Midbrain (tissue), 1 donor: ENCODE measurements at places on chromosomes 7 and 10.

DNA sequence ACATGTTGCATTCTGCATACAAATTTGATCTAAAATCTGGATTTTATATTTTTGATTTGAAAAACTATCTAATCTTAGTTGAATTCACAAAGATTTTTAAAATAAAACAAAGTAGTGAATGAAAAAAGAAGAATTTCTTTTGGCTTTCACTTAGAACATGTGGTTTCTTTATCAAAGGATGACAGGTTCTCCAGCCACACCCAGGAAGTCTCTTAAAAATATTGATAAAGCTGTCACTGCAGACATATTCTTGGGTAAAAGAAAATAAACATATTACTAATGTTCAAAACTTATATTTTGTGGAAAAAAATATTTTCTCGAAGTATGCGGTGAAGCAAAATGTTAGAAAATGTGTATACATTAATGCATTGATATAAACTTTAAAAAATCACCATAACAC lies 44.3 kb downstream of the ARL4A start:
- DNase-seq = no peak

- no peak for DNase-seq
These were observed 148.2 kb downstream of the KCND2 start for GRCh38 chr7:120421151-120421651.

- DNase-seq = peak; percentile 19
These were observed 84.2 kb upstream of the MKI67 start for GRCh38 chr10:128210215-128211063.

DNA sequence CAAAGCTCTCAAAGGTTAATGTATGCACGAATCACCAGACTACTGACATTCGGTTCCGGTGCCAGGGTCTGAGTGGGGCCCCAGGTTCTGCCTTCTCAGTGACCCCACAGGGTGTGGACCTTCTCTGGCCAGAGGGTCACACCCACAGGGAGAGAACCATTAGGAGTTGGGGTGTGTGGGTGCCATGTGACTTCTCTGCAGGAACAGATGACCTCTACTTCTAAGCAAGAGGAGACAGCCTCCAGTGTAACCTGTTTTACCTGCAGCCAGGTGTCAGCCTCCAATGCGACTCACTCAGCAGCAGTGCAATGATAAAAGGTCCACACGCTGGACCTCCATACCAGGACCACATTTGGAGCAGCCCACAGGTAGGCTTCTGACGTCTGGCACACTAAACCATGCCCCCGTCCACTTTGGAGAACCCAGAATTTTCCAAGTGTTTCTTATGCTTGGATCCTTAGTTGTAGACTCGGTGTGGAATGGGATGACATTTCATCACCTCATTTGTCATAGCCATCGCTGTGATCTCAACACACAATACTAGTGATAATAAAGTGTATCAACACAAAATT lies 16.2 kb upstream of the INSIG1 start:
- DNase-seq = no peak

GRCh38 chr7:124701955-124702354 lies 63.6 kb downstream of the GPR37 start:
- peak; percentile 69 for DNase-seq

DNA sequence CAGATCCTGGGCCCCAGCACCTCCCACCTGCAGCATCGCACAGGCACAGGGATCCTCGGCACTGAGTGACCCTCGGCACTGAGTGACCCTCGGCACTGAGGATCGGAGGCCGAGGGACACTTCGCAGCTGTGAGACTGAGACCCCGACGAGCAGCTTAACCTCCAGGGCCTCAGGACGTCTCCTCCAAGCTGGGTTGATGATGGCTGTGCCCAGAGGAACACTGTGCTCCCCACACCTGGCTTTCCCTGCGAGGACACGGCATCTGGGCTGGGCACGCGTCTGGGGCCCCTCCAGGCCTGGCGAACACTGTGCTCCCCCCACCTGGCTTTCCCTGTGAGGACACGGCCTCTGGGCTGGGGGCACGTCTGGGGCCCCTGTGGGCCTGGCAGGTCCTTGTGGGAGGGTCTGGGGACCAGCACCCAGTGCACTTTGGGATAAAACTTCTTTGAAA lies 158.3 kb upstream of the PPP2R2D start:
- no peak for DNase-seq

DNA sequence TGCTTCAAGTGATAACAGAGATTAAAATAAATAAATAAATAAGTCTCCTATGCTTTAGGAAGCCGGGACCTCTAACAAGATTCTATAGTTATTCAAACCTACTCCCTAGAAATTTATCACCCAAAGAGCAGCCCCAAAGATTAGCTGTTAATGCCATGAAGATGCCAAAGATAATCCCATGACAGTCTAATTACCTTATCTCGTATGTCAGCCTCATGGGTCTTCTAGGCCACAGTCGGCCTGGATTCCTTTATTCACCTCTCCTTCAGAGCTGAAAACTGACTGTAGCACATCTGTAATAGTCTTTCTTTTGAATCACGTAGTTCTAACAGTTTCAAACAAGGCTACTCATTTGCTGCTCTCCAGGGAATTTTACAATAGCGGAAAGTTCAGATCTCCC lies 24.2 kb downstream of the COL1A2 start:
- no peak for DNase-seq

- DNase-seq = no peak
These were observed 34.0 kb downstream of the MAD1L1 start for GRCh38 chr7:2198760-2199159.

DNA sequence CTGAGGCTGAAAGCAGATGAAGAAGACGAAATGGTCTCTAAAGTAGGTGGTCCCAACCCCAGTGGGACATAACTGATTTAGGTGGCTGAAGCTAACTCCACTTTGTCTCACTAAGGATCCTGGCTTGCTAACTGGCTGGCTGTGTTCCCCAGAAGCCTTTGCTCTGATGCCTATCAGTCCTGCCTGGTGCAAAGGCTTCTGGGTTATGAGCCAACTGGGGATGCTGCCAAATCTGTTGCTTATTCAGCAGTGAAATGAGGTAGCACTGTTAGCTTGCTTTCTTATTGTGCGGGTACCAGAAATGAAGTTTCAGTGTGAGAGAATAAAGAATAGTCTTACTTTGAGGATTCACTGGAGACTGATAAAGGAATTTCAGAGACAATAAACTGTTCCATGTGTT lies 18.1 kb downstream of the PRKG1 start:
- DNase-seq = peak; percentile 32

GRCh38 chr10:13987446-13987845 lies 343.3 kb downstream of the FRMD4A start:
- no peak for DNase-seq

GRCh38 chr7:128874140-128875031 lies 11.7 kb downstream of the ATP6V1F start:
- DNase-seq = no peak

GRCh38 chr10:133100186-133100585 lies 12.5 kb downstream of the ADGRA1 start:
- DNase-seq = no peak

- no peak for DNase-seq
These were observed 1.0 kb downstream of the EIF3B start for GRCh38 chr7:2355705-2356008.

GRCh38 chr7:4792537-4793126 lies 17.2 kb downstream of the AP5Z1 start:
- no peak for DNase-seq

DNA sequence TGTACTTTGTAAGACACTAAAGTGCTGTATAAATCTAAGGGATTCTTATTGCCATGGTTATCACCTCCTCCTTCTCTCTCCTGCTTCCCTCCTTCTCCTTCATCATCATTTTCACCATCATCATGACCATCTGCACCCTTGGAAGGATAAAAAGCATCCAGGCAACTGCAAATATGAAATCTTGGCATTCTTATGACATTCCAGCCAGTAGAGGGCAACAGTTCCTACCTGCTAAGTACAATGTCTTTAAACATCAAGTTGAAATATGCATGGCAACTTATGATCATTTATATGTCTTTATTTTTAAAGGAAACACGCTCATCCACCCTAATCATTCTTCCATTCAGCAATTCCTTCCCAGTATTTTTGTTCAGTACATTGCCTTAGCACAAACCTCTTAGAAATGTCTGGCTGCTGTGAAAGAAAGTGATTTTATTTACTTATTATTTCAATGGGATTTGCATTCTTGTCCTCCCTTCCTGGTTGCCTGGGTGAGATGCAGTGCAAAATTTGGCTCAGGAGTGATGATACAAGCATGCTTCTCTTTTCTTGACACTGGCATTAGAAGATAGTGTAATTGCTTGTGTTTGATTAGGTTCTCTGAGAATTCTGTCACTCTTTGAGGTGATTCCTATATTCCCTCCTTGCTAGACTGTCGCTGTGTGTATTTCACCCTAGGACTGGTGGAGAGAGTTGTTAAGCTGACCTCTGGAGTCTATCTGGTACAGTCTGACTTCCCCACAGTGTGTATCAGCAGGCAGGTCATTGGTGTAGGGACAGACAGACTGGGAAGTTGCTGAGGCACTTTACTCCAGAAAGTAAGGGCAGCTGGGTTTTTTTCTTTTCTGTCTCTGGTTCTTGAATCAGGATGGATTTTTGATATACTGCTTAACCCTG lies 188.5 kb upstream of the BMPER start:
- DNase-seq = peak; percentile 28

- DNase-seq = no peak
These were observed 806.6 kb downstream of the NXPH1 start for GRCh38 chr7:9240001-9240400.

- DNase-seq = no peak
These were observed 9.8 kb upstream of the SEMA3D start for GRCh38 chr7:85196696-85197095.

- no peak for DNase-seq
These were observed 41.1 kb downstream of the GARS1 start for GRCh38 chr7:30635798-30636197.

- DNase-seq = no peak
These were observed 744 bp upstream of the BICC1 start for GRCh38 chr10:58511765-58512490.

- peak; percentile 71 for DNase-seq
These were observed 30.5 kb upstream of the ZRANB1 start for GRCh38 chr10:124911124-124912067.

GRCh38 chr10:24209946-24210491 lies 1.1 kb downstream of the KIAA1217 start:
- no peak for DNase-seq

DNA sequence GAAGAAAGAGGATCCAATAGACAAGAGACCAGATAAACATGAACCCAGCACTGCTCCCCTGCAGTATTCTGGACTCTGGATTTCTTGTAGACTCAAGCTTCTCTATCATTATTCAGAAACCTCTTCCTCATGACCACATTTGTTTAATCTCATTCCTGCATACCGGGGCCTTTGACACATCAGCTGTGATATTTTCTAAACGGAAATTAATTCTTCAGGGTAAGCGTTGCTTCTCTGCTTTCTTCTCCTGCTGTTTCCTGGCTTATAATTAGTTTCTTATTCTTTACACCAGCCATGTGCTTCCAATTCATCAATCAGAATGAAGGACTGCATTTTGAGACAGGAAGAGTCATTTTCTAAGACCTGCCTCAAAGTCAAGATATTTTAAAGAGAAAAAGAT lies 54.2 kb upstream of the TARP start:
- DNase-seq = no peak

GRCh38 chr10:72653383-72654096 lies 27.7 kb upstream of the MICU1 start:
- no peak for DNase-seq

DNA sequence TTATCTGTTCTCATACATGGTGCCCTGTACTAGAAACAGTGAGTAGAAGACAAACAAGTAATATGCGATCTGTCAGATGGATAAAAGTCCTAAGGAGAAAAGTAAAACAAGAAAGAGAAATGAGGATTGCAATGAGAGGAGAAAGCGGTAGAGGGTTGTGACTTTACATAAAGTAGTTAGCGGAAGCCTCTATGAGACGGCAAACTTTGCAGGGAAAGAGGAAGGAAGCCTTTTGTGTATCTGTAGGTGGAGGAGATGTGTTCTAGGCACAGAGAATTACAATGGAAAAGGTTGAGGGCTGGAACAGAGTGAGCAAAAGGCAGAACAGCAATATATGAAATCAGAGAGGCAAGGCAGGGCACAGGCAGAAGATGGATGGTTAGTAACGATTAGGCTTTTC lies 150.4 kb upstream of the SEMA3E start:
- DNase-seq = no peak

GRCh38 chr7:107472116-107472515 lies 2.3 kb downstream of the GPR22 start:
- no peak for DNase-seq

- DNase-seq = no peak
These were observed 11.1 kb upstream of the CNNM1 start for GRCh38 chr10:99318048-99318447.

DNA sequence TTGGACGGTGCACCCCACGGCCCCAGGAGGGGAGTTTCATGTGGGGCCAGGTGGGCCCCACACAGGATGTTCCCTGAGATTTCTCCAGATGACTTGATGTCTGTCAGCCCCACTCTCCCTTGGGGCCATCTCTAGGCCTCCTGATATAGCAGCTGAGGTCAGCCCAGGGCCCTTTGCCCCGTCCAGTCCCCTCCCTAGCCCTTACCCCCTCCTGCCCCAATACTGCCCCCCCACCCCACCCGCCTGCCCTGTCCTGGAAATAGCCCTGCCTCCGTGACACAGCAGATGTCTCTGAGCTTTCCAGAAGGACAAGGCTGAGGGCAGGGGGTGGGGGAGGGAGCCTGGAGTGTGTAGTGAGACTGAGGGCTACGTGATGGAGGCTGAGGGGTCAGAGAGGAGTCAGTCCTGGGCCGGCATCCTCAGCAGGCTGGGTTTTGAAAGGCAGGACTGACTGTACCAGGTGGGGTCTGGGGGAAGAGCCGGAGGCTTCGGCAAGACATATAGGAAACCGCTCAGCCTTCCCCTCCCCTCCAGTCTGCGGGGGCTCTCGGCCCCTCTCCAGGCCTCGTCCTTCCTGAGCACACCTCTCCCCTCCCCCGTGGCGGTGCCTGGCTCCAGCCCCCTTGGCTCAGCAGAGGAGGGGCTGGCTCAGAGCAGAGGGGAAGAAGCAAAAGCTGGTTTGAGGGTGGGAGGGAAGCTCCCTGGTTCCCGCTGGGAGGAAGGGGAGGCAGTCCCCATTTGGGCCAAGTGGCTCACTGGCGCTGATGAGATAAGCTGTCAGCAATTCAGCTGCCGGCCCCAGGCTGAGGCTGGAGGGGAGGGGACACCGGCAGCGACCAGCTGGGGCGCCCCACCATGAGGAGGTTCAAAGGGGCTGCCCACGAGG lies 2.0 kb downstream of the FLNC start:
- no peak for DNase-seq

GRCh38 chr10:129870961-129871621 lies 93.0 kb downstream of the EBF3 start:
- no peak for DNase-seq

DNA sequence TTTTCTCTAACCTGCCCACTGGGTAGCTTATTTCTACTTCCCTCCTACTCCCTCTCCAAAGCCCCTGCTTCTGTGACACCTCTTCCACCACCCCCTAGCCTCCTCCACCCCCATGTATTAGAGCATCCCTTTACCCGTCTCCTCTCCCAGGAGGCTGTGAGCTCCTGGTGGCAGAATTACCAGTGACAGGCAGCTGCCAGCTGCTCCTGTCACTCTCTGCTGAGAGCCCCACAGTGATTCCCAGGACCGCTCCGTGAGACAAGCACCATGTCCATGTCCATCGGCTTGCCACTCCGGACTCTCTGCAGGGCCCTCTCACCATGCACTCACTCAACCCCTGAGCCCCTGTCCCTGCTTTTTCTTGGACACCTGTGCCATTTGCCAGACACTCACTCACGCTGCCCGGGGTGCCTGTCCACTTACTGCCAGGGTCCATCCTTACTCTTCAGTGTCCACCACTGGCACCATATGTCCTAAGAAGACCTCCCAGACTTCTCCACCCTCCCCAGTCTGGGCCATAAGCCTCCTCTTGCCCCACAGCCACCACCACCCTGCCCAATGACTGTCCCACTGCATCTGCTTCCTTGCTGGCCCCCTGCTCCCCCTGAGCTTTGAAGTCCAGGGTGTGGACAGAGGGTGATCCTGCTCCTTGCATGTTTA lies 9.8 kb downstream of the WDFY4 start:
- DNase-seq = no peak
